Mammary epithelial cell (primary cell): ENCODE measurements at places on chromosomes 2 and 18.
A peak's percentile ranks its signal among the peaks of the same experiment; 100 is the strongest.

GRCh38 chr2:106555053-106555452, 67.9 kb downstream of the CD8B2 start:
- no peak for DNase-seq

GRCh38 chr2:112220831-112221230, 34.0 kb downstream of the ZC3H8 start:
- DNase-seq = no peak

- no peak for DNase-seq
Observed at GRCh38 chr2:184581391-184581790, 16.9 kb upstream of the ZNF804A start.

GRCh38 chr2:160228141-160228917, 28.3 kb upstream of the ITGB6 start:
- peak; percentile 91 for DNase-seq

- peak; percentile 80 for DNase-seq
Observed at GRCh38 chr2:225735844-225736243, 336.3 kb downstream of the NYAP2 start.

DNA sequence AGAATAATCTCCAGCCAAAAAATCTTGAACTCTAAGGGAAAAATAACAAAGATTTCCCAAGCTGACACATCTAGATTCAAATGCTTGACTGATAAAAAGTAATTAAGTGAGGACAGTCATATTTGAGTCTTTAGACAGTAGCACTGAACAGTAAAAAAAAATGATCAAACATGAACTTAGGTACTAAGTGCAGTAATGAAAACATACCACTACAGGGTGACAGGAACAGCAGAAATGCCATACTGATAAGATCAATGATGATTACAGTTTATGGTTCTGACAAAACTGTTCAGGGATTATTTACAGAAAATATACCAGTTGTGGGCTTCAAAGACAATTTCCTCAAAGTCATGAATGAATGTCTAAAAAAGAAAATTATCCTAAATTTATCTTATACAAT, 80.3 kb downstream of the OSBPL1A start:
- DNase-seq = no peak

- DNase-seq = no peak
Observed at GRCh38 chr2:40642237-40642636, 190.3 kb upstream of the SLC8A1 start.

DNA sequence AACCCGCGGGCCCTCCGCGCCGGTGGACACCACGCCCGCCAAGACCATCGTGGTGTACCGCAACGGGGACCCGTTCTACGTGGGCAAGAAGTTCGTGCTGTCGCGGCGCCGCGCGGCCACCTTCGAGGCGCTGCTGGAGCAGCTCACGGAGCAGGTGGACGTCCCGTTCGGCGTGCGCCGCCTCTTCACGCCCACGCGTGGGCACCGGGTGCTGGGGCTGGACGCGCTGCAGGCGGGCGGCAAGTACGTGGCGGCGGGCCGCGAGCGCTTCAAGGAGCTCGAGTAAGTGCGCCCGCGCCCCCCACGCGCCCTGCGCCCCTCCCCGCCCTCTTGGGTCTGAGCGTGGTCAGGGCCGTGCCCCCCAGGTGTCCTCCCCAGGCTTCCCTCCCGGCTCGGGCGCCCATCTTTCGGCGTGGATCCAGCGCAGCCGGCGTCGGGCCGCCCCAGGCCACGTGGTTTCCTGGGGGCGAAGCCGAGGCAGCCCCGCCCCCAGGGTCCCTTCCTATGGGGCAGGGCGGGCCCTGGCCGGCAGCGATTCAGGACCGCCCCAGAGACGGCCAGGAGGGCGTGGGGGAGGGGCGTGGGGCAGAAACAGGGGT, 481 bp downstream of the DCDC2C start:
- DNase-seq = no peak

GRCh38 chr2:228917220-228917619, 353.9 kb downstream of the PID1 start:
- no peak for DNase-seq

- peak; percentile 2 for DNase-seq
Observed at GRCh38 chr2:139439100-139439499, 658.9 kb upstream of the NXPH2 start.

GRCh38 chr18:52531836-52532235, 191.8 kb downstream of the DCC start:
- no peak for DNase-seq

DNA sequence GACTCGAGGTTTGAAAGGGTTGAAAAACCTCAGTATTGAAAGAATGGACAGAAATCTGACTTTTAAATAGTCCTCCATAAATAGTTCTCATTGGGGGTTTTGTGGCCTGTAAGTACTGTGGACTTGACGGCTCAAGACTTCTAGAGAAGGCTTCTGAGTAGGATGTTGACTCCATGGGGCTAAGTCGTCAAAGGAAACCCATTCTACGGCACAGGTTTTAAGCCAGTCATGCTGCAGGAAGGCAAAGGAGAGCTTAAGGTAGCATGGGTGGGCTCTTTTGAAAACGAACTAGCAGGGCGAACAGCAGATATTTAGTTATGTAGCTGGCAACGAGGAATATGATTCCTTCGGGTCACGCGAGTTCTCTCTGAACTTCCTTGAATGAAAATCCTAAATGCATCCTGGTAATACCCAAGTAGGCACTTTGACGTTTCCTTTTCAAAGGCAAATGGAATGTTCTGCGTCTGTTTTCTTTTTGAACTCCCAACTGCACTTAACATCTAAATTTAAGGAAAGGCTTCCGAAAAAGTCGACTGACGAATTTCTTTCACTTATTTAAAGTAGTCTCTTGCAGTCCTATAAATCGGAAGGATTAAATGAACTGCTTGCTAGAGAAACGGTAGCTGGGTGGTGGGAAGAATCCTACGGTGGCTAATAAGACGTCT, 1.1 kb upstream of the NEDD4L start:
- no peak for DNase-seq

- DNase-seq = no peak
Observed at GRCh38 chr2:26570083-26570430, 71.1 kb downstream of the CIB4 start.

DNA sequence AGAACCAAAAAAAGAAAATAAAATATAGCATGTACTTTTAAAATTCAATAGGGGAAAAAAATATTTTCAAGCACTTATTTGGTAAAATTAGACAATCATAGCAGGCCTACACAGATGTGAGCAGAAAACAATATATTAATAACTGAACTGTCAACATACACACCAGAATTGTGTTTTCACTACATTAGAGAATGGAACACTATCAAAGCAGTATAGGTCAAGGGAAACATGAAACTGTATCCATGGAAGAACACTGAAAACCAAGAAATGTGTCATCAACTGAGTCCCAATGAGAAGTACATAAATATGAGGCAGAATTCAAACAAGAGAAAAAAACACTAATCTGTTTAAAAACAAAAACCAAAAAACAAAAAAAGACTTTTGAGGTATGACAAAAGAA, 132.4 kb downstream of the USP34 start:
- no peak for DNase-seq

DNA sequence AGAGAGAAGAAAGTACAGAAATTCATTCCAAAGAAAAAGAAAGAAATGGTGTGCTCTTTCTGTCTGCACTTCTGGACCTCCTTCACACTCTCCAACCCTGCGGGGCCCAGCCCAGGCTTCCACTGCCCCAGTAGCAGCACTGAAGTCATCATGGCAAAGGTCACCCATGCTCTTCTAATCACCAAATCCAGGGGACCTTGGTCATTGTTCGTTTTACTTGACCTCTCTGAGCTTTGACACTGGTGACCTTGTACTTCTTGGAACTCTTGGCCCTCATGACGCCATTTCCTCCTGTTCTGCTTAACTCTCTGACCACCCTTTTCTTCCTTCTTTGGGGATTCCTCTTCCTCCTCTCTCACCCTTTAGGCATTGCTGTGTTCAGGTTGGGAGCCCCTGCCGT, 105.6 kb downstream of the SMAD7 start:
- no peak for DNase-seq

GRCh38 chr2:15622214-15622613, 30.5 kb downstream of the DDX1 start:
- DNase-seq = no peak

- DNase-seq = peak; percentile 27
Observed at GRCh38 chr2:68569604-68570003, 73.8 kb upstream of the PROKR1 start.

- no peak for DNase-seq
Observed at GRCh38 chr2:204255071-204255470, 290.2 kb upstream of the PARD3B start.

DNA sequence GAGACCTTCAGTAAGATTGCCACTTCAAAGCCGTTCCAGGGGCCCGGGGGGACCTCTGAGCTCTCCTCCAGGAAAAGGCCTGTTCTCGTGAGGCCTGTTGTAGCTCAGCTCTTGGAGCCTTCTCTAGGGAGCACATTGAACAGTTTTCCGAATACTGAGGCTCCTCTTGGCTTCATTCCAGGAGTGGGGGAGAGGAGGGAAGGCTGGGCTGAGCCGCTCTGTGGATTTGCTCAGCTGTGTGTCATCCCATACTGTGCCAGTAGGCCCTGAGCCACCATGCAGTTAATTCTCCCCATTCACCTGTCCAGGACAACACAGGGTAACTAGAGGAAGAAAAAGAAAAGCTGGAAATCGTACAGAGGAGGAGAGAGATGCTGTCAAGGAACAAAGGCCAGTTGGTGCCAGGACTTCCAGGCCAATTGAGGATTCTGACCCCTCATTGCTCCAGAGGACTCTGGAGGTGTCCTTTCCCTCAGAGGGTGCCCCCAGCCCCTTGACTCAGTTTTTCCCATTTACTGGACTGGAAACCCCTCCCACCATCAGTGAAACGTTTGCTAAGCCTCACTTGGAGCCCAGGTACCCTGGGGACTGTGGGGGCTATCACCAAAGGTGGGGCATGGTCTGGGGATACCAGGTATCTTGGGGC, 41.4 kb downstream of the HS1BP3 start:
- no peak for DNase-seq

GRCh38 chr2:58904095-58904494, 663.0 kb upstream of the FANCL start:
- no peak for DNase-seq

DNA sequence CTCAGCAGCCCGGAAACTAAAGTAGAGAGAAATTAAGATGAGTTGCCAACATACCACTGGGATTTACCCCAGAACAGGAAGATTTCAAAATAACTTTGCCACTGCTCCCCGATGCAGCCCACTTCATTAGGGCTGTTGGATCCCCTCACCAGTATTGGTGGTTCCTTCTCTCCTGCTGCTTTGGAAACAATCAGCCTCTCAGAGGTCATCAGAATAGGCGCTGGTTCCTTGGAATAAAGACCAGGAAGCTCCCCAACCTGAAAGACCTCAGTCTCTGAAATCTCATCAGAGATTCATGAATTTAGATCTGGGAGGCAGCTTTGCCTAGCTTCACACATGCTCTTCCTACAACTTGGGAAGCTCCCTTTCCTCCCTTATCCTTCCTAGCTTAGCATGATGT, 332.4 kb downstream of the STK39 start:
- no peak for DNase-seq

- DNase-seq = no peak
Observed at GRCh38 chr2:46197672-46198071, 99.5 kb upstream of the EPAS1 start.

DNA sequence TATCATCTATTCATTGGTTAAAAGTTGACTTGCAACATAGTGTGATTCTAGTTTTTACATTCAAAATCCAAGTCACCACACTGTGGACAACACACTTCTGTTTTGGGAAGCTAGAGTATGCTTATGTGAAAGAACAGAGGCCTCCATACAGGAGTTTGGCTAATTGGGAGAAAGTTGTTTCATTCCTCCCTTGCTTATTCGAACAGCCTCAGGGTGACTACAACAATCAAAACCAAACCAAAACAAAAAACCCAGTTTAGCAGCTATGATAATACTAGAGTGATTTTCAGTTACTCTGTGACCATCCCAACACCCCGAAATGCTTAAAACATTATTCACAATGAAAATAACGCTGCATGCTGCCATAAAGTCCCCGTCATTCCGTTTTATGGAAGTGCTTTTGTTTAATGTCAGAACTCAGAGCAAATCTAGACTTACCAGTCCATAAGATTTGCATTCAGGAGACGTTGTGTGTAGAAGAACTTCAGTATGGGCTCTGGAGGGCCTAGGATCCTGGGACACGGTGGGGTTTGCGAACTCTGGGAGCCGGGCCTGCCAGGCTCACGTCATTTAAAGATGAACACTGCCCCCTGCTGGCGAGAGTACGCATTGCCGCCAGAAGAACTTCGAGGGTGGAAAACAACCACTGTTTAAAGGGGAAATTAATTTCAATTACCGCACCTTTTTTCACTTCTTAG, 111.4 kb downstream of the FTCDNL1 start:
- peak; percentile 8 for DNase-seq

- DNase-seq = no peak
Observed at GRCh38 chr2:2898744-2899143, 478.9 kb downstream of the EIPR1 start.

DNA sequence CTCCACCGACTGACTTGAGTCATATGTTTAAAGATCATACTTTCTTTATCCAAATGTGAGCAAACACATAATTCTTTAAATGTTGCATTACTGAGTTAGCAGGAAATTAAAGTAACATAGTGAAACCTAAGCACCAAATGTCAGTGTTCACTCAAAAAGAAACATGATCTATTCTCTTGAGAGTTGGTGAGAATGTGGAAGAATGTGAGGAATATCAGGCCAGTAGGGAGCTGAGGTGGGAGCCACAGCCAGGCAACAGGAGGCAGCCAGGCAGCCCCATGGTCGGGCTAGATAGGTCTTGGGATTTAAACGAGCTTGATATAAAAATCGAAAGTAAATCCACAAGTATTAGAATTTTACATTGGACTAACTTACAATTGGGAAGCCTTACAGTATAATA, 198.1 kb upstream of the SH3BP4 start:
- DNase-seq = no peak

DNA sequence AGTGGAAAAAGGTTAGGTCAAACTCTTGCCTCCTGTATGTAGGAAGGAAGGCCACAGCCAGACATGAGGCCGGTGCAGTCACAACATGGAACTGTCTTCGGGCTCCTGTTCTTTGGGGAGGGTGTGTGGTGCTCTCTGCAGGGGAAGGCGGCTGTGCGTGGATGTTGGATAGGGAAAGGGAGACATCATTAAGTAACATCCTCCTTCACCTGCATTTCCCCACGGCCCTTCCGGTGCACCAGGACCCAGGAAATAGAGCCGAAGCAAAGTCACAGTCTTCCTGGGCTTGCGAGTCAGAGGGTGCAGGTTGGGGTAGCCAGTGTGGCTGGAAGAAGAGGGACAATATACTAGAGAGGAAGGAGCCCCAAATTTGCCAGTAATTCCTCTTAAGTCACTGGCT, 78.9 kb upstream of the SMAD7 start:
- no peak for DNase-seq

DNA sequence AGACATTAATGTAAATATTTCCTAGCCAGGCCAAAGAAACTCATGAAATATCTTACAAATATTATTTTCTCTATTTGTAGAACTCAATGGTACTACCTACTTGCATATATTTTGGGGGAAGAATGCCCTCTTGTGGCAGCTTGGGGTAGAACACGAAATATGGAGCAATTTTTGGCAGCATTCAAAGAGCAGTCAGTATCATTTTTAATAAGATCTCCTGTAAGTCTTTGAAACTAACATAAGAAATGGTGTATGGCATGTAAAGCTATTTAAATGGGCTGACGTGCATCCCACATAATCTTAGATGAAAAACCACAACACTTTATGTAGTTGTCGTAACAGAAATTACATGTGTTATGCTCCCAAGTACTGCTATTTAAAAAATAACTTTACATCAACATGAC, 62.3 kb upstream of the CCDC195 start:
- DNase-seq = peak; percentile 53

GRCh38 chr2:166334805-166335204, 40.9 kb downstream of the SCN9A start:
- no peak for DNase-seq
